ENCODE measurements at places on chromosomes 16 and 17.

DNA sequence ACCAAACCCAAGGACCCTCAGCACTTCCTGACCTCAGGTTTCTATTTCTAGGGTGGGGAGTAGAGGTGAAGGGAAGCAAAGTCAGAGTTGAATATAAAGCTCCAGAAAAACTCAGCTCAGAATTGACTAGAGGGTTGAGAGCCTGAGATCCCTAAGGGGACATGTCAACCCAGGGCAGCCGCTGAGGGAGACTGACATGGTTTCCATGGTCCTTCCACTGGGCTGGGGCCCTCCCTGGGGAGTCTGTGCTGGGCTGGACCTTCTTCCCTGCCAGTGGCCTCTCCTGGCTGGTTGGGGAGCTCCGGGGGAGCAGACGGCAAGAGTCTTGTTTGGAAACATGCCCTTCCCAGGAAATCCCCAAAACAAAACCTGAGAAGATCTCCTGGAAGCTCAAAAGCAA is 121.3 kb downstream of the METRNL start:
- H3K27me3 ChIP-seq: no peaks in the 10 kb centered on the region
- H3K4me3 ChIP-seq: no peak overlapping the region
- no peaks in the 10 kb centered on the region for H3K4me1 ChIP-seq

- H3K27me3 ChIP-seq: no peaks in the 10 kb centered on the region
- DNase-seq: no peak
- no peaks in the 10 kb centered on the region for H3K36me3 ChIP-seq
- peaks cover 8% of the 10 kb centered on the region for H3K4me1 ChIP-seq
- H3K4me3 ChIP-seq: no peak overlapping the region
Observed at GRCh38 chr17:29664743-29665480, 42.2 kb upstream of the CORO6 start.

GRCh38 chr17:81514739-81515529 is 2.3 kb upstream of the ACTG1 start:
- peaks cover 59% of the 10 kb centered on the region for H3K27me3 ChIP-seq
- H3K36me3 ChIP-seq: no peaks in the 10 kb centered on the region
- peaks cover 34% of the 10 kb centered on the region for H3K4me1 ChIP-seq
- H3K27ac ChIP-seq: no peak overlapping the region

GRCh38 chr17:80259457-80260068 is 1.1 kb upstream of the RNF213 start:
- peak; percentile 22 for DNase-seq
- H3K36me3 ChIP-seq: no peaks in the 10 kb centered on the region
- peaks cover 15% of the 10 kb centered on the region for H3K27me3 ChIP-seq
- peak overlapping the region; percentile 60 for H3K4me3 ChIP-seq
- no peak overlapping the region for H3K27ac ChIP-seq
- H3K4me1 ChIP-seq: peaks cover 10% of the 10 kb centered on the region

DNA sequence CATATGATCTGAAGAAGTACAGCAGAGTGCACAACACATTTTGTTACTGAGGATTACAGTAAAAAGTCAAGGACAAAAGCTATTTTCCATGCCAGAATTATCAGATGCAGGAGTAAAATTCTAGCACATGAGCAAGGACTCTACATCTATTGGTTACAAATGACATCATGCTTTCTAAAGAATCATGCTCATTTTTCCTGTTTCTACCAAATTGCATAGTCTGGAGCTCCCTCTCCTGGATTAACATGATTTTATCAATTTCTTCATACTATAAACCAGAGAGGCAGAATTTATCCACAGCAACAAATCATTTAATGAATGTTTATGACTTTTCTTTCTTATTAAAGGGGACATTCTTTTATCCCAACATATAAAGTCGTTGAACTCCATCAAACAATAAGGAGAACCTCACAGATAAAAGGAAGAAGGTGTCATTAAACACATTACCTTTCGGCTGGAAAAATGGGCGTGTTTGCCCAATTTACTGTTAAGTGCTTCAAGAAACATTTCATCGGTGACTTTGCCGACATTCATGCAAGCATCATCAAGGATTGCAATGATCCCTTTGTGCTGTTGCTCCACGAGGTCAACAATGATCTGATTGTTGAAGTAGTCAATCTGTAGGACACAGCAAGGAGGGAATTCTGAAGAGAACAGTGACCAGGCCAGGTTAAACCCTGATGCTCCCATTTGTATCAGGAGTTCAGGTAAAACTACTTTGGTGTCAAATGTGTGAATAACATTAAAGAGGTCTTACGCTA is 121.7 kb downstream of the MYO1D start:
- DNase-seq: peak; percentile 51
- H3K27me3 ChIP-seq: no peaks in the 10 kb centered on the region
- H3K27ac ChIP-seq: no peak overlapping the region
- H3K4me3 ChIP-seq: no peak overlapping the region
- no peaks in the 10 kb centered on the region for H3K4me1 ChIP-seq

- H3K27ac ChIP-seq: no peak overlapping the region
- H3K4me1 ChIP-seq: peaks cover 6% of the 10 kb centered on the region
- no peak overlapping the region for H3K4me3 ChIP-seq
- peaks cover 59% of the 10 kb centered on the region for H3K36me3 ChIP-seq
Observed at GRCh38 chr17:62024866-62025265, 40.2 kb downstream of the MED13 start.
